Astrocyte (in vitro differentiated cells and primary cell): ENCODE measurements at places on chromosomes 13 and 19. TPM values are rescaled to one million over a fixed set of nuclear protein-coding genes. Genes with fewer than 3 reads are reported as not detected.

Gene CLC
- total RNA-seq: not detected in 2 replicates

GRCh38 chr13:43537124-43537523 is 249.6 kb downstream of the ENOX1 start:
- no peak for DNase-seq

- no peak for DNase-seq
Measured at GRCh38 chr19:56158170-56158757, 17.2 kb downstream of the ZNF444 start.

- DNase-seq: no peak
Measured at GRCh38 chr13:111399776-111400538, 79.5 kb downstream of the TEX29 start.

Gene ZNF71
- total RNA-seq: 10.9 and 12.2 TPM in 2 replicates

DNA sequence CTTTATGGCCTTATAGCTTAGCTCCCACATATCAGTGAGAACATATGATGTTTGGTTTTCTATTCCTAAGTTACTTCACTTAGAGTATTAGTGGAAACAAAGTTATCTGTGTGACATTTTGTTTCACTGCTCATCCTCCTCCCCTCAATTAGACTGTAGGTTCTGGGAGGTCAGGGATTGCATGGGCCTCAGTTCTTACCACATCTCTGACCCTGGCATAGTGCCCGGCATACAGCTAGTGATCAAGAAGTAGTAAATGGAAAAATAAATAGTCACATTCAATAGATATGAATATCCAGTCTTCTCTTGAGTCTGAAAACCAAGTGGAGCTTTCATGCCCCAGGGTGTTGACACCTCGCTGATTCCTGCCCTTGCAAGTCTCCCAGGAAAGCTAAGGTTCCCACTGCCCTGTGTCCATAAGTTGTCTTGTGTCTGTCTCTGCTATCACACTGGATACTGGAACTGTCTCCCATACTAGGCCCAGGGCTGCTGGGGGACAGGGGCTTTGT is 249.5 kb upstream of the TSHZ3 start:
- no peak for DNase-seq

DNA sequence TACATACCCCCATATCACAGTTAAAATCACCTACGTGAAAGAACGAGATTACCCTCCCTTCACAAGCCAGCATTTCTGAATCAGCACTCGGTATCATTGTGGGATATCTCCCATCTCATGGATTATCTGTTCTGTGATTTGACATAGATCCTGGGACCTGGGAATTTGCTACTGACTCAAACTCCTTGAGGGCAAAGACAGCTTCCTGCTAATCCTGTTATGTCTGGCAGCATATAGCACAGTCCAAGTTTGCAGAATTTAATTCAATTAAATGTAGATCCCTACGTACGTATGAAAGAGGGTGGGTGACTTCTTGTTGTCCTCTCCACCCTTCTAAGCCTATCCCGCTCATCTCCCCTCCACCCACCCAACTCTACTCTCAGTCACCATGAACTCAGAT is 476.5 kb downstream of the KLF5 start:
- DNase-seq: no peak

Gene ALOX5AP
- 2.9 and 4.5 TPM in 2 replicates for total RNA-seq

Gene DCLK1
- total RNA-seq: 3.2 and 4.9 TPM in 2 replicates

GRCh38 chr19:1612114-1613086 is 7.1 kb upstream of the UQCR11 start:
- DNase-seq: no peak

- DNase-seq: no peak
Measured at GRCh38 chr13:34474187-34474868, 467.7 kb upstream of the NBEA start.

GRCh38 chr19:5719961-5720790 is at the start of the genes CATSPERD and LONP1:
Gene CATSPERD, plus strand, starts transcription at chr19:5720637. Its CDS starts 101 bp downstream, at chr19:5720738.
Gene LONP1, minus strand, starts transcription at chr19:5720146. Its CDS starts 14 bp downstream, at chr19:5720132.
- peak; percentile 96 for DNase-seq

Gene ZNF714
- total RNA-seq: 17.6 and 22.6 TPM in 2 replicates

- peak; percentile 65 for DNase-seq
Measured at GRCh38 chr19:11138601-11139300, 16.8 kb downstream of the SPC24 start.

DNA sequence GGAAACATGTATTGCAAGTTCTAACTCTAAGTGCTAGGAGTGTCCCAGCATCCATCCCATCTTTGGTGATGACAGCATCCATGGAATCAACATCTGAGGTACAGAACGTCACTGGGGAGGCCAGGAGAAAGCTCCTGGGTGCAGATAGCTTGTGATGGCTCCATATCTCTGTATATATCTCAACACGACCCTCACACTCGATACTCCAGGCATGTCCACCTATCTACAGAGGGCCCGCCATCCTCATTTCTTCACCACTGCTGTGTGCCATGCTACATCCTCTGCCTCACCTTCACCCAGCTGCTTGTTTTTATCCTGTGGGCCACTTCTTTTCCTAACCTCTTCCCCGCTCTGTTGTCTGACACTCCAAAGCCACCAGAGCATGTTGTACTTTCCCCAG is 100.4 kb upstream of the SERP2 start:
- DNase-seq: no peak

Gene CAMSAP3
- 2.8 and 4.1 TPM in 2 replicates for total RNA-seq

Gene NLRP12
- total RNA-seq: not detected in 2 replicates

Gene WDR88
- total RNA-seq: not detected in 2 replicates

DNA sequence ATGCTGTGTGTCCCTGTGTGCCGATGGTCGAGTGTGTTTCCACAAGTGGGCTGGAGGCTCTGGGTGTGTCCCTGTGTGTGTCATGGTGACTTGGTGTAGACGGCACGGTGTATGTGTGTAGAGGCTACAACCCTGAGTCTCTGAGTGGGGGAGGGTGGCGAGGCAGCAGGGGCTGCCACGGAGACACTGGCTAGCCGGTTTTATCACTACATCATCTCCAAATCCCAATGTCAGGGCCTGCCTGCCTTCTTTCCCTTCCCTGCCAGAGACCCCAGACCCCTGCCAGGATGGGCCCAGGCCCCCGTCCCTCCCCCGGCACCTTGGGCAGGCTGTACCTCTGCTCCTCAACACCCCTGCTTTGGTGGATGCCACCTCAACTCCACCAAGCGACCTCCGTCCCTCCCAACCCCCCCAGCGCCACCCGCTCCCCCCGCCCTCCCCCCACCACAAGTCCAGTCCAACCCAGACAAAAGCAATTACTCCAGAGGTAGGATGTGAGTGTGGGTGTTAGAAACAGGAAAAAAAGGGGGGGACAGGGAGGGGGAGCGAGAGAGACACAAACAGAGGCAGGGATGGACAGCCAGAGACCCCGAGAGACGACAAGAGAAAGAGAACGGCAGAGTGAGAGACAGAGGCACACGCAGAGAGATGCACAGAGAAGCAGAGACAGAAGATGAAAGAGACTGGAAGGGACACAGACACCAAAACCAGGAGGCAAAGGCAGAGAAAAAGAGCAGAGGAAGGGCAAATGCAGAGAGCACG is 21.6 kb upstream of the POU2F2 start:
- DNase-seq: no peak

GRCh38 chr13:101917475-101917810 is 465.0 kb downstream of the ITGBL1 start:
- no peak for DNase-seq

DNA sequence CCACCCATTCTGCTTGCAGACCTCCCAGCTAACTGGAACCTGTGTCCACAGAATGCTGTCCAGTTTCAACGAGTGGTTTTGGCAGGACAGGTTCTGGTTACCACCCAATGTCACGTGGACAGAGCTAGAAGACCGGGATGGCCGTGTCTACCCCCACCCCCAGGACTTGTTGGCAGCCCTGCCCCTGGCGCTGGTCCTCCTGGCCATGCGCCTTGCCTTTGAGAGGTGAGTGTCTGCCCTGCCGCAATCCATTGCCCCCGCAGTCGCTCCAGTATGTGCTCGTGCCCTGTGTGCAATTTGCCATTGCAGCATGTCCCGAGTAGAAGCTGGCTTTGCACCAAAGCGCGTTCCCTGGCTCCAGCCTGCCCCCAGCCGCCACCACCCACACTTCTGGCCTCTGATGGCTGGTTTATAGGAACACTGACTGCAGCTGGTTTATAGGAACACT is 41.9 kb downstream of the CERS4 start:
- peak; percentile 38 for DNase-seq

DNA sequence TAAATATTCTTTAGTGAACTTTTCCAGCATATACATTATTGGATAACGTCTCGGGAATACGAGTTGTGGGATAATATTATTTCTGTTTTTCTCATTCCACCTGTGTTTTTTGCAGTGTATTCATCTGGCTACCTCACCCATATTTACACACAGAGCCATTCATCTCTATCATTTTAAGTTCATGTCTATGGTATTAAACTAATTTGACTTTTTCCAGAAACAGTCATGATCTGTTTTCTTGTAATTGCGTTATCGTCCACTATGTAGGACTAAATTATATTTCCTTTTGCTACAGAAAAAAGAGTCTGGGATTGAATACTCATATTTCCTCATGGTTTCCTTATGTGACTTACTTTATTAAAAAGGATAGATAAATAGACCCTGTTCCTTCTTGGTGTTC is 2.7 kb downstream of the ATP11A start:
- no peak for DNase-seq

- DNase-seq: no peak
Measured at GRCh38 chr19:8478598-8478997, 23.8 kb downstream of the PRAM1 start.

DNA sequence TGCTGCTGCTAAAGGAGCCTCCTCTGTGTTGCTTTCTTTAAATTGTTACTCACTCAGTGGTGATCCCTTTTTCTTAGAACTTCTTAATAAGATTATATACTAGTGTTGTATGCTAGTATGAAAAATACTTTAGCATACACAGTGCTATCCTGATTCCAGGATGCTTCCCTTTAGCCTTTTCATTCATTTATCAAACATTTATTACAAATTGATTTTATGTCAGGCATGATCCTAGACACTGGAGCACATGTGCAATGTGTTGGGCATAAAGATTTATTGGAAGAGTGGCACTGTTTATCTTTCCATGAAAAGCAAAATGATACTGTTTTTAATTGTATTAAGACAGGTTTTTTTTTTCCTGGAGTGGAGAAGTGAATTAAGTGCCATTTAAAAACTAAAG is 249.6 kb downstream of the GPC5 start:
- no peak for DNase-seq

GRCh38 chr13:43611281-43612273 is 175.2 kb downstream of the ENOX1 start:
- no peak for DNase-seq

Gene C1QTNF9B
- not detected in 2 replicates for total RNA-seq

DNA sequence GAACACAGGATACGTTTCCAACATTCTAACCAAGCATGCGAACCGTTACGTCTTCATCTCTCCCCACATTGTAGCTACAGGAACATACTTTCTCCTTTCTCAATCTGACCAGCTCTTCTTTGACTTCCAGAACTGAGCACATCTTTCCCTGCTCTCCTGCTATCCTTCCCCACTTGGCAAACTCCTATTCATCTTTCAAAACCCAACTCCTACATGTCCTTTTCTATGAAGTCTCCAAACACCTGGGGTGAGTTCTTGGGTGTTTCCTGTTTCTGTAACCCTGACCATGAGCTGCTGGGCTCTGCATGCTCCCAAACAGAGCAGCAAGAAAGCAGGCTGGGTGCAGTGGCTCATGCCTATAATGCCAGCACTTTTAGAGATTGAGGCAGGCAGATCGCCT is 6.6 kb downstream of the ACER1 start:
- no peak for DNase-seq

- DNase-seq: no peak
Measured at GRCh38 chr19:11458236-11458900, 22.5 kb downstream of the ELAVL3 start.

- peak; percentile 20 for DNase-seq
Measured at GRCh38 chr13:37752146-37752545, 117.4 kb downstream of the TRPC4 start.

DNA sequence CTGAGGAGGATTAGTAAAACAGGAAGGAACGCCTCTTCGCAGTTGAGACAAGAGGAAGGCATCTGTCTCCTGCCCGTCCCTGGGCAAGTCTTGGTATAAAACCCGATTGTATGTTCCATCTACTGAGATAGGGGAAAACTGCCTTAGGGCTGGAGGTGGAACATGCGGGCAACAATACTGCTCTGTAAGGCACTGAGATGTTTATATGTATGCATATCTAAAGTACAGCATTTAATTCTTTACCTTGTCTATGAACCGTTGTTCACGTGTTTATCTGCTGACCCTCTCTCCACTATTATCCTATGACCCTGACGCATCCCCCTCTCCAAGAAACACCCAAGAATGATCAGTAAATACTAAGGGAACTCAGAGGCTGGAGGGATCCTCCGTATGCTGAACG is 722 bp upstream of the TIMM50 start:
- no peak for DNase-seq

- DNase-seq: no peak
Measured at GRCh38 chr13:29956853-29957252, 106.4 kb upstream of the UBL3 start.

- no peak for DNase-seq
Measured at GRCh38 chr19:42276821-42277220, 7.8 kb downstream of the CIC start.

DNA sequence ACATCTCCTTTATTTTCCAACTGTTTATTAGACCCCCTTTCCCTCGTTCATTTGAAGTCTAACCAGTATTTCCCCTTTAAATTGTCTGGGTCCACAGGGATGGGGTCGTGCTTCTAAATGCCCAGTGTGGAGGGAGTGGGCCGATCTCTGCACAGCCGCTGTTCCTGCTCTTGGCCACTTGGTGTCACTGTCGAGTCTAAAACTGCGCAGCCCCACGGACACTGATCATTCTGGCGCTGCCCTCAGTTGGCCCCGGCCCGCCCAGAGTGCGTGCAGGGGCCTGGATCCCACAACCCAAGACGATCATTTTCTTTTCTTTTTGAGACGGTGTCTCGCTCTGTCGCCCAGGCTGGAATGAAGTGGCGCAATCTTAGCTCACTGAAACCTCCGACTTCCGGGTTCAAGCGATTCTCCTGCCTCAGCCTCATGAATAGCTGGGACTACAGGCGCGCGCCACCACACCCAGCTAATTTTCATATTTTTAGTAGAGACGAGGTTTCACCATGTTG is 12.0 kb downstream of the WDR88 start:
- DNase-seq: no peak

GRCh38 chr13:71320452-71320851 is 546.6 kb downstream of the DACH1 start:
- DNase-seq: no peak

DNA sequence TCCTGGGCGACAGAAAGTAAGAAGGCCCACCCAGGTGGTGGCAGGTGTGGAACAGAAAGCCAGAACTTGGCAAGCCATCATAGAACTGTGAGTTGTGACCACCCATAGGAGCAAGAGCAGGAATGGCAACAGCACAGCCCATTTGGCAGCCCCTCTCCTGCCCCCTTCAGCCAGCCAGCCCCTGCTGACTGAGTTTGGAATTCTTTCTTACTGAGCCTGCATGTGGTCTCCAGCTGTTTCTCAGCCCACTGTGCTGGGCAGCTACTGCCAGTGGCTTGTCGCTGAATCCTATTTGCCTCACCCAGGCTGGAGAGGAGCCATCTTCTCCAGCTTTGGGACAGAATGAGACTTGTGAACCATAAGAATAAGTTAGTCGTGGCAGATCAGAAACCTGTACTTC is 28.3 kb downstream of the CNMD start:
- no peak for DNase-seq

- DNase-seq: peak; percentile 63
Measured at GRCh38 chr13:27792393-27793218, at the start of gene GSX1. Gene GSX1, plus strand, starts transcription at chr13:27792483. Its CDS starts 208 bp downstream, at chr13:27792691.
